ENCODE measurements at places on chromosomes 2 and 18. TPM values are rescaled to one million over a fixed set of nuclear protein-coding genes. Genes with fewer than 3 reads are reported as not detected.

The CNNM4 gene
- 4.0 TPM for total RNA-seq

DNA sequence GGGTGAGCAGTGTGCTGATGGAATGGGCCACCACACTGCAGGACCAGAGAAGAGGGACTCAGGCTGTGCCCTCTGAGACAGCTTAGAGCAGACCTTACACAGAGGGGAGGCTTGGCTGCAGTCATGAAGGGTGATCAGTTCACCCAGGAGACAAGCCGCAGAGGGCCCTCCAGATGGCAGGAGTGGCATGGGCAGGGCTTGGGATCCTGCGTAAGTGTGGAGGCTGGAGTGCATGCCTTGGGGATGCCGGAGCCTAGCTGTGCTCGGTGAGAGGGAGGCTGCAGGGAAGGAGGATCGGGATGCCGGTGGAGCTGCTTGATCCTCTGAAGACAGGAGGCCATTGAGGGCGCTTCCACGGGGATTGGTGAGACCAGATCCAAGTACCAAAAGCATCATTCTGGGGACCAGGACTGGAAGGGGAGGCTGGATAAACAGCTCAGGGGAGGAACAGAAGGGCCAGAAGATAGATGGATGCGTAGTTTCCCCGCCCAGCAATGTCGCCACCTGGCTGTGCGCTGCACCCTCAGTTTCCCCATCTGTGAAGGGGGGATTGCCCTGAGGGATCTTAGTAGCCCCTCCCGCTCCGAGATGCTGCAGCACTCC, 163.4 kb downstream of the INHBB start:
- no peak for DNase-seq

DNA sequence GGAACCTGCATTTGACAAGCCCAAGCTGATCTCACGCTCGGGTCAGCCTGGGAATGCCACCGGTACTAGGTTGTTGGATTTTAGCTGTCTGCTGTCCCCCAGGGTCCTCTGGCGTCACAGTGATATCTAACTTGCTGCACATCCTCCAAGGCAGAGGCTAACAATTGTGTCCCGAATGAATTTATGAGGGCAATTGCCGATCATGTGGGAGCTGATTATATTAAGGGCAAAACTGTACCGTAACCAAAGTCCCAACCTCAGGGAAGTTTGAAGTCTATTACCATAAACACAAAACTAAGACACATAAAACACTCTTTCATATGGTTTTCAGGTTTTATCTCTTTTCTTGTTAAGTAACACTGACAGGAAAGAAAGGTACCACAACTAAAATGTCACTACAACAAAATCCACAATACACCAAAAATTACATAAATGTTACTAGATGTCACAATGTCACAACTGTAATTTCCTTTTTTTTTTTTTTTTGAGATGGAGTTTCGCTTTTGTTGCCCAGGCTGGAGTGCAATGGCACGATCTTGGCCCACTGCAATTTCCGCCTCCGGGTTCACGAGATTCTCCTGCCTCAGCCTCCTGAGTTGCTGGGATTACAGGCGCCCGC, 6.7 kb downstream of the UXS1 start:
- DNase-seq: no peak

The CROCC2 gene
- not detected for total RNA-seq

DNA sequence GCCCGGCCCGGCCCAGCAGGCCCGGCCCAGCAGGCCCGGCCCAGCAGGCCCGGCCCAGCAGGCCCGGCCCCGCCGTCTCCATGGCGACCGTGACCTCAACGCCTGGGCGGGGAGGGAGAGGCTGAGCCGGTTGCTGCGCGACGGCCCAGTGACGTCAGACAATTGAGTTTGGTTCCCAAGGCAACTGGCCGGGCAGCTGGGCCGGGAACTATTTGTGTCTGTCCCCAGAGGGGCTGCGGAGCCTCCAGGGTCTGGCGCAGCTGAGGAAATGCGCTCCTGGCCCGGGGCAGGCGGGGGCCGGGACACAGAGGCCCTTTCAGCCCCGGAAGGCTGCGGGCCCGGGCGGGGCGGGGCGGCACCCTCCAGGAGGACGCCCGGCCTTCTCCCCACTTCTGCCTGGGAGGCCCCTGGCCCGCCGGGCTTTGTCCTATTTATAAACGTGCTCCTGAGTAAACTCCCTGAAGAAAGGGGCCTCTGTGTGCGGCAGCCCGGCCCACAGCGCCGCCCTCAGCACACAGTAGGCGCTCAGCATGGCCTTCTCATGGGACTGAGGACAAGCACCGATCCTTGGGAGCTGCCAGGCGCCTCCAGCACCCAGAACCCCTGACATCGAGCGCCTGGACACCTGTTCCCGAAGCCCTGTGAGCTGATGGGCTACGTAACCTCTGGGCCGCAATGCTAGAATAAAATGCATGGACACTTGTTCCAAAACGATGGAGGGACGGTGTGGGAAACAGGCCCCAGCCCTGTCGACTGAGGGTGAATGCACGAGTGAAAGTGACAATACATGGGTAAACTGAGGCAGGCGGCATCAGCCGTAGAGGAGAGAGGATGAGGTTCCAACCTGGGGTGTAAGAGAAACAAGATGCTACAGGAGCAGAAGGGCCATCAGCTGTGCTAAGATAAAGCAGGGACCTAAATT, 12.3 kb downstream of the TEX44 start:
- peak; percentile 93 for DNase-seq

GRCh38 chr2:150144546-150145298, 342.7 kb downstream of the RND3 start:
- DNase-seq: no peak

The FIGN gene
- 0.99 TPM for total RNA-seq

The CDH19 gene
- total RNA-seq: not detected

GRCh38 chr2:24620936-24621335, 129.9 kb downstream of the NCOA1 start:
- no peak for DNase-seq

DNA sequence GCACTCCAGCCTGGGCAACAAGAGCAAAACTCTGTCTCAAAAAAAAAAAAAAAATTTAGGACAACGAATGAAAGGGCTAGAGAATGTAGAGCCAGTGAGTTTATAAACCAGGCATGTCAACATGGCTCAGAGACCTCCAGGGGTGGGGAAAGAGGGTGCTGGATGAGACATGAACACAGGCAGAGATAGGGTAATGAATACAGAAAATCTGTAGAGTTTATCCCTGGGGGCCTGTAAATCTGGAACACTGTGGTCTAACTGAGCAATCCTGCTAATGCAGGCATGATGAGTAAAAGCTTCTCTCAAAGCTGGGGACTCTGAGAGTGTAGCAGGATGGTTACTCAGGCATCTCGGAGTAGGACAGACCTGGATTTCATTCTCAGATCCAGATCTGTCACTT, 59.2 kb upstream of the IGFBP2 start:
- DNase-seq: no peak

- DNase-seq: no peak
These were observed 119.7 kb downstream of the GAREM1 start for GRCh38 chr18:32351032-32351431.

- no peak for DNase-seq
These were observed 1111.6 kb upstream of the ZEB2 start for GRCh38 chr2:145631561-145631960.

The ZNF24 gene
- 43.7 TPM for total RNA-seq

DNA sequence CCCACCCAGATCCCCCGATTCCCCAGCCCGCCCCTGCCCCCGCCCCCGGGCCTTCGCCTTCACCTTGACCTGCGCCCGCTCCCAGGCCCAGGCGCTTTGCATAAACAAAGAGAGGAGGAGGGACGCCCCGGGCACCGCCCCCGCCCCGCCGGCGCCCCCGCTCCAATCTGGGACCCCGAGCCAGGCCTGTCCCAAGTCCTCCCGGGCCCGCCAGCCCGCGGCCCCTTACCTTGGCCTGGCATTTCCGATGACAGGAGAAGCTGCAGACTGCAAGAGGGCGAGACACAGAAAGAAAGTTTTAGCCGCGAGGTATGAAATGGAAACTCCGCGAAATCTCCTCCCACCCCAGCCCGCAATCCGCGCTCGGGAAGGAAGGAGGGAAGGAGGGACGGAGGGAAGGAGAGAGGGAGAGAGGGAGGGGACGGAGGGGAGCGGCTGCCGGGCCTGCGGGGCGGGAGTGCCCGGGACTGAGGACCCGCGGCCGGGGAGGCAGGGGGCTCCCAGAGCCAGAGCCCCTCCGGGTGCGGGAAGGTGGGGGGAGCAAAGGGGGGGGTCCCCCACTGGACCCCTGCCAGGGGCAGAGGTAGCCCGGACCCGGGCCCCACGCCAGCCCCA, 24.2 kb downstream of the TNS1 start:
- no peak for DNase-seq

- DNase-seq: no peak
These were observed 29.0 kb upstream of the PTPN4 start for GRCh38 chr2:119730671-119731177.

DNA sequence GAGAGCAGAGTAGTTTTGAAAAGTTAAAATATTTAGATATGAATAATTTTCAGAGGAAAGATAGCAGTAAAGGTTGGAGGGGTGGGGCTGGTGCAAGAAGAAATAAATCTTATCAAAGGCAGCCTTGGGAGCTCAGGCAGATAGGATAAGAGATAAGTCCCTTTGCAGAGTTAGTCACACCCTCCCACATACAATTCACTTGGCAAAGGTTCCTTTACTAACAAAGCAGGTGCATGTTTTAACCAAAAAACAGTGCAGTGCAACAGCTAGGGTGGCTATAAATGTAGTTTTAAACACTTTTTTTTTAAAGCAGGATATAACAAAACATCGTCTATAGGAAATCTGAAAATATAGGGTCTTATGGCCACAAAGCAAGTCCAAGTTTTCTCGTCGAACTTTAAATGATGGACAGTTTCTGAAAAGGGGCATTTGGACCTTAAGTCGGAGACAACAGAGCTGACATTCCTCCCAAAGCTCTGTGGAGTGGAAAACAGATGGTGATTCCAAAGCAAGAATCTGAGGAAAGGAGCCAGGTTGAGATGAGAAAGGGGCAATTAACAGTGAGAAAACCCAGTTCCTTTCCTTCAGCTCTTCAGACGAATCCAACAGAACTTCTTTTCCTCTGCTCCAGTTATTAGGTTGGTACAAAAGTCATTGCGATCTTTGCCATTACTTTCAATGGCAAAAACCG, 53.0 kb downstream of the EPHA4 start:
- no peak for DNase-seq

DNA sequence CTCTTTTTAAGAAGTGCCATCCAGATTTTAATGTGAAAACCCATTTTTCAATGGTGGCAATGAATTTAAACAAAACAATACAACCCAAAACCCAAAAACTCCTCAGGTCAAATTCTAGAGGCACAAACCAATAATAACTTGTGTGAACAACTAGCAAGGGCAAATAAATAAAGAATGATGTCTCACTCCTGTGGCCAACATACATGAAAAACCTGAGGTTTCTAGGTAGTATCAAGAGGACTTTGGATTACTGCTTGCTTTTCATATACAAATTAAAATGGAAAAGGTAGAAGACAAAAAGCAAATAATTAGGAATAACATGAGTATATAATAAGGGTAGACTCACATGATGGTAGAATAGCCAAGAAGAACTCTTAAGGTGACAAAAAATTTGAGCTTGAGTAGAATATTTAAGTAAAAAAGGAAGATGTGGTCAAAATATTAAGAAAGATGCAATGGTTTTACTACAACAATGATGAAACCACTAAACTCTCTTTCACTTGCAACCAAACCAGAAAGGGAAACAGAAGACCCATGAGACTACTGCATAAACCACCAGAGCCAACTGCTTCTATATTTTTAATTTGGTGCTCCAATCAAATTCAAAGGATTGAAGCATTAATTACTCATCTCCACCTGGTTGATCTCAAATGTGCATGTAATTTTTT, 53.5 kb downstream of the DARS1 start:
- DNase-seq: no peak

DNA sequence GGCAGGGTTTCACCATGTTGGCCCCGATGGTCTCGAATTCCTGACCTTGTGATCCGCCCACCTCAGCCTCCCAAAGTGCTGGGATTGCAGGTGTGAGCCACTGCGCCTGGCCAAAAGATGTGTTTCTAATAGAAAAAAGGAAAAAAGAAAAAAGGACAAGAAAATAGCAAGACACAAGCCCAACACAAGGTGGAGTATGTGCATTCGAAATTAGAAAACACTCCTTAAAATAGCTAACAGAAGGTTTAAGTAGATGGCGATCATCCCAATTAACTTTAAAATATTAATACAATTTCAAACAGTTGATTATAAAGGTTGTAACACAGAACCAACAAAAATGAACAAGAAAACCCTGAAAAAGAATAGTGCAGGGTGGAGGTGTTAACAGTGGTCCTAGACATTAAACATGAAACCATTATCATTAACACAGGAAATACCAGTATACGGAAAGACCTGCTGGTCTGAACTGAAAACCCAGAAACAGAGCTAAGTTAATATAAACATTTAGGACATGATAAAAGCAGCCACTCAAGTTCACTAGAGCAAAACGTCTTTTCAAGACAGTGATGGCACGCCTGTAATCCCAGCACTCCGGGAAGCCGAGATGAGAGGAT, 57.9 kb downstream of the HDLBP start:
- no peak for DNase-seq

- peak; percentile 13 for DNase-seq
These were observed 4.2 kb downstream of the HOXD11 start for GRCh38 chr2:176111309-176111663.

DNA sequence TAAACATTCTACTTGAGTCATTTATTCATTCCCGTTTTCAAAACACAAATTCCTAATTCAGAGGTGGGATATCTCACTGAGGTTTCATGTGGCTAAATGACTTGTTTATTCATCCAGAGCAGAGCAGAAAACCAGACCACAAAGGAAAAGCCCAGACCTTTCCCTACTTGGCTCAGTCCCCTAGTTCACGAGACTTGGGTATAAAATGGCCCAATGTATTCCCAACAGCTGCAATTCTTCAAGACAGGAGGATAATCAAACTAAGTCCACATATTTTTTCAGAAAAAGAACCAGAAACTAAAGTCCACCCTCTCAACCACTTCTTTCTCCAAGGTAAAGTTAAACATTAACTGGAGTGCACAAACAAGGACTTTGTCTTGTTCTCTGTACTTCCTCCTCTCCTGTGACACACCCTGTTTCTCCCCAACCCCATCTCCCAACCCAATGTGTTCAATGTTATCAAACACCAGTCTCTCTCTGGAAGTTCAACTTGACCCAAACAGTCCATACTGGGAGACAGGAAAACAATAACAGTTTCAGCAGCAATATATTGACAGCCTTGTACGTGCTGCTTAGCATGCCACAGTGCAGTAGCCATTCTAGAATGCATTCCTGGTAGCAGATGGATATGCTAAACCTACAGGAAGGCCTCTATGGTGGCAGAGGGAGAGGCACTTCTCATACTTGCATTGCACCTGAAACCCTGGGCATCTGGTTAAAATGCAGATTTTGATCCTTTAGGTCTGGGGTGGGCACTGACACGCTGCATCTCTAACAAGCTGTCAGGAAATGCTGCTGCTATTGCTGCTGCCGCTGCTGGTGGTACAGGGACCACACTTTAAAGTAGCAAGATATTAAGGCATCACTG, 110.7 kb downstream of the INO80D start:
- no peak for DNase-seq
